ENCODE measurements at places on chromosomes 11 and 22.

DNA sequence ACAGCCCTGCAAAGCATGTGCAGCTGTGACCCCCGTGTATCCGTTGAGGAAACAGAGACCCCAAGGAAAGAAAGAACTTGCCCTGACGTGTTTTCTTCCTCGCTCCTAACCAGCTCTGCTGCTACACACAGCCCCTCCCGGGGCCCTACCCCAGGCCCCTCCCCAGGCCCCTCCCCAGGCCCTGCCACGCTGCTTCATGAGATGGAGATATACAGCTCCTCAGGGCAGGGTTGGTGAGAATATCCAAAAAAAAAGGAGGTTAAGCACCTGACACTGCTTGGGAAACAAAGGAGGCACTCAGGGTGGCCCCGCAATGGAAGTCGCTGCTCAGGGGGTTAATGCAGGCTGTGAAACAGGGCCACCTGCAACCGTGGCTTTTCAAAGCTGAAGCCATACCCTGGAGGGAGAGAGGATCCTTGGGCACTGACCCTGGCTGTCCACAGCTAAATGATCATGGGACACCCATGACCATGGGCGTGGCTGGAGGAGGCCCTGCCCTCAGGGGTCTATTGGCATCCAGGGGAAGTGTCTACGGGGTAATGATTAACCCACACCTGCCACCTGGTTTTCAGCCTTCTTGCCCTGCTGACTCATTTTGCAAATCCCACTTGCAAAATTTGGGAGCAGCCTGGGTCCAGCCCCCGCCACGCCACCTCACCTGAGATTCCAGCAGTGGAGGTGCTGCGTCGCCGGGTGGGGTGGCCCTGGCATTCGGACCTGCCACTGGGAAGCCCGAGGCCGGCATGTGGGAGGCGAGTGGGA lies 112.1 kb upstream of the ANO1 start:
- DNase-seq = no peak

DNA sequence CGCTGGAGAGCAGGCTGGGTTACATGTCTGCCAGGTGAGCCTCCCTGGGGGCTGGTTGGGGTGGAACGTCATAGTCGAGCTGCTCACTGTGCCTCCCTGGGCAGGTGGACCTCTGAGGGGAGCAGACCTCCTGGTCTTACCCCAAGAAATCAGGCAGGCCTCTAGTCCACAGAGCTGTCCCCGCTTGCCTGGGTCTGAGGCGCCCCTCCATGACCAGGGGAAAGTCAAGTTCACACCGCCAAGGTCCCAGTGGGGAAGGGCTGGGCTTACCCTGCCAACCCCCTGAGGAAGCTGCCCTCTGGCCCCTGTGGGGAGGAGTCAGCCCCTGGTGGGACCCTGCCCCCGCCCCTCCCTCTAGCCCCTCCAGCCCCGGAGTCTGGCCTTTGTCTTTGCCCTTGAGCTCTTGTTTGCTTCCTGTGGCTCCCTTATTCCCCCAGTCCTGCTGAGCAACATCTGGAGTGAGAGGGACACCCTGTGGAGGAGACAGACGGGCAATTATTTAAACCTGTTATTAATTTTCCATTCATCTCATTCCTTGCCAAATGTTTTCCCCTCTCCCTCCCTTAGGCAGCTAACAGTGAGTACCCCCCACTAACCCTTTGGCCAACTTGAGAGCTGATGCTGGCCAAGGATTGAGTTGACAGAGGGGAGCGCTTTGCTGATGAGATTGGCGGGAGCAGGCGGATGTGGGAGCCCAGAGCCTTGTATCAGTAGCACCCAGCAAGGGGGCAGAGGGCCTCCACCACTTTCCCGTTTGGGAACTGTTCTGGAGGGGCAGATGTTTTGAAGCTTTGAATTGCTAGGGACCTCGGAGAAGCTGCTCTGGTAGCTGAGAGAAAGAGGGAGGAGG lies 83.4 kb downstream of the CEP164 start:
- DNase-seq = no peak

- no peak for DNase-seq
These were observed 1369.6 kb upstream of the RAG2 start for GRCh38 chr11:37967635-37968034.

- DNase-seq = no peak
These were observed 23.6 kb upstream of the CARS1 start for GRCh38 chr11:3080733-3081385.

- peak; percentile 53 for DNase-seq
These were observed 17.2 kb downstream of the ARHGEF17 start for GRCh38 chr11:73325036-73325981.

Measured in left ventricle myocardium superior (tissue), 1 donor.